Right ventricle myocardium superior (tissue), 1 donor: ENCODE measurements at places on chromosomes 6 and 20.

DNA sequence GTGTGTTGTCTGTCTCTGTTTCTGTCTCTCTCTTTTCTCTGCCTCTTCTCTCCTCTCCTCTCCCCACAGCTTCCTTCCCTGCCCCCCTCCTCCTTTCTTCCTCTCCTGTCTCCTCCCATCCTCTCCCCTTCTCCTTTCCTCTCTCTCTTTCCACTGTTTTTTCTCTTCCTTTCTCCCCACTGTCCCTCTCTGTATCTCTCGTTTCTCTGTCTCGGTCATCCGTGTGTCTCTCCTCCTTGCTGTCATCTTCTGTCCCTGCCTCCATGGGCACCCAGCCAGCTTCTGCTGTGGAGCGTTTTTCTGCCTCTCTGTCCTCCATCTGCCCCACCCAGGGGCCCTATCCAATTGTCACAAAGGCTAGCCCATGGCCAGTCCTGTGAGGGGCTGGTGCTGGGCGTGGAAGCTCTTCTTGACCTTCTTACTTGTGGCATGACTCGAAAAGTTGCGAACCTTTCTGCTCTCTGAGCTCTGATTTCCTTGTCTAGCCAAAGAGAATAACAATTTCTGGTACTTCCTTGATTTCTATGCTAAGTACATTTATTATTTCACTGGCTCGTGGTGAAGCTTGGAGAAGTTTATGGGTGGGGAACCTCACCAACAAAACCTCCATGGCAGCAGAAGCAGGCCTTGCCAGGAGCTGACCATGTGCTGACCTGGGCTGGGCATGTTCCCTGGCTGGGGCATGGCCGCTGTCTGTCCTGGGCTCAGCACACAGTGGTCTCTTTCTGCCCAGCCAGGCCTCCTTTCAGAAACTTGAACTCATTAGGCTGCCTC is 69.3 kb downstream of the CEBPB start:
- DNase-seq = peak; percentile 83

- DNase-seq = no peak
Observed at GRCh38 chr6:136764517-136764993, 27.7 kb downstream of the MAP3K5 start.

DNA sequence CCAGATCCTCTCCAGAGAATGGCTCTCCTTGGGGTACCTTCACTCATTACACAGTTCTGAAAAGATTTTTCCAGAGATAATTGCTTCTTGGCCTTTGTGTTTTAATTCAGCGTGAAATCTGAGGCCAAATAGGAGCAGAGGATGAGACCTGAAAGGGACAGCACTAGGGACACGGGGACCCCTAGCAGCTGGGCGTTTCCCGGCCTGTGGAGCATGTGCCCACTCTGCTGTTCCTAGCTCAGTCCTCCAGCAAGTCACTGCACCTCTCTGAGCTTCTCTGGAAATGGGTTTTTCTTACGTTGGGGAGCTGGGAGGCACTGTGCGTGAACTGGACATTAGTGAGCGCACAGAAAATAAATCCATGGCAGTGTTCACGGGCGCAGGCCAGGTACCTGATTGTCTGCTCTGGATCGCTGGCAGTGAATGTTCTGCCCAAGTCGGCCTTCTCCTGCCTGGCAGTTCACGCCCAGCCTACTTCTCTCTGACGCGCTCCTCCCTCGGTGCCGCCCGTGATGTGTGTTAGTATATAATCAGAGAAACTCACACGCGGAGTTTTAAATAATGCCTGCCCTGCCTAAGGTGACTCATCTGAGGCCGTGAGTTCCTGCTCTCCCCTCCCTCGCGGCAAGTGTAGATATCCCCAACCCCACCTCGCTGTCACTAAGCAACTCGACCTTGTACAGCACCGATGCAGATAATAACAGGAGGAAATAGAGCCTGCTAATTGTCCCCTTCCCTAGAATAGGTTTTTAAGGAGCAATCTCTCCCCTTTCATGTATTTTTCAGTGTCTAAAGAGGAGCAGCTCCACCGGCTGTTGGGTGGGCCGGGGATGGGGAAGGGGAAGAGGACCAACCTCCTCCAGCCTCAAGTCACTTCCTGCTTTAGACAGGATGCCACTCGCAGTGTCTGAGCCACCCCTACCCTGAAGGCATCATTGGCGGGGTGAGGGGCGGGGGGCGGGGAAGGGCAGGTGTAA is 2.7 kb upstream of the TUBB2A start:
- no peak for DNase-seq

- DNase-seq = no peak
Observed at GRCh38 chr6:125952764-125953501, 3.6 kb upstream of the HINT3 start.

DNA sequence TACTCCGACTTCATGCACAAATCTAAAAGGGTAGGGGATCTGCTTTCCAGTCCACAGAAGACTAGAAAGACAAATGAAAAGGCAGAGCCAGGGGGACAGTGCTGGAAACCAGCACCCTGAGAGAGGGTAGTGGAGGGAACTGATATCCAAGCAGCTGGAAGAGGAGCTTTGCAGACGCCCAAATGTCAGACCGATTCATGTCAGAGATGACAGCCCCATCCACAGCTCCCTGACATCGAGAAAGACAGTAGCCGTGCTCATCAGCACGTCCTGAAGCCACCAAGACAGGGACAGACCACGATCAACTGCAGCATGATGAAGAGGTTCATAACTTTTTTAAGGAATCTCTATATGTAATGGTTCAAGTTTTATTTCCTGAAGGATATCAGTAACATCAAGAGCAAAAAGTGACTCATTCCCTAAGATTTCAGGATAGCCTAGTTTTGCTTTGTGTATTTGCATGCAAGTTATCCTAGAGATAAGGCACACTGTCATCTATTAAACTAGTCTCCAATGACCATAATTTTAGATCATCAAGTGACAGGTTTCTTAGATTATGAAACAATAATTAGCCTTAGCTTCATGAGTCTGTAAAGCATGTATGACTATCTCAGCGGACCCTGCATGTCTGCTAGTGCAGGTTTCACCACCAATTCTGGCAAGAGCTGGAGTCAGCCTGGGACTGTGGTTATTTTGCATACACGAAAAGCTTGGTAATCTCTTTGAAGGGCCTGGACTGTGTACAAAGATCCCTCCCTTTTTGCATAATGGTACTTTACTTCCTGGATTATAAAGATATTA is 43.0 kb downstream of the PRDM1 start:
- DNase-seq = no peak

DNA sequence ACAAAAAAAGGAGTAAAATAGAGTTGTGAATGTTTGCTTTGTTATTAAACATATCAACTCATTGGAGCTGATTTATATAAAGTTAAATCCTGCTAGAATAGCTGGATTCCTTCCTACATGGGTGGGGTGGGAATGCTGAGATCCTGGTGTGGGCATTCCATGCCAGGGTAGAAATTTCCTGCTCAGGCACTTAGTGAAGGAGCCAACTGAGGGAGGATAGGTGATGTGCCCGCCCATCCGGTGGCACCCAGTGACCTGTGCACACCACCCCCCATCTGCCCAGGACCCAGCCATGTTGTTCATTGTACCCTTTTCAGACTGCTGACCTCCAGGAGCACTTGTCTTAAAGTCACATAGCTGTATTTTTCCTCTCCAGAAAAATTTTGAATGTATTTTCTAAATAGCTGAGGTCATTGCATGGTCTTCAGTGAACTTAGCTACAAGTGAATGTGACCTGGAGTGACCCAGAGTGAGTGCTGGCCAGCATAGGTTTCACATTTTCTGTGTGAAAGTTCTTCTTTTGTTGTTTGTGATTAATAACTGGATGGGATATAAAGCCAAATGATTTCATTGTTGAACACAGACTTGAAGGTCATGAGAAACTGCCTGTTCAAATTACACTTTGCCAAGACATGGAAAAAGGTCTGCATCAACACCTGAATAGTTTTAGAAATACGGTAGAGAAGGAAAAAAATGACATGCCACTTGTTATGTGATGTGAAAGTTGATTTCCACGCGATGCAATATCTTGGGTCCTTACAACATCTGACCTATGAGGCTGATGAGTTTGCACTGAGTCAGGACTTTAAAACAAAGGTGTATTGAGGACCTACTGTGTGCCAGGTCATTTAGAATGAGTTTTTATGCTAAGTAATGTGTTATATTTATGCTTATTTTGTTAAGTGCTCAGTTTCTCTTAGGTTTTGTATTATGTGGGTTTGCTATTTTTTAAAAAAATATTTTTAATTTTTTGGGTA is 77.2 kb downstream of the UTRN start:
- DNase-seq = no peak
